ENCODE measurements at places on chromosomes 11 and 22.

- DNase-seq: no peak
Observed at GRCh38 chr22:24455751-24456426, 28.5 kb downstream of the ADORA2A start.

DNA sequence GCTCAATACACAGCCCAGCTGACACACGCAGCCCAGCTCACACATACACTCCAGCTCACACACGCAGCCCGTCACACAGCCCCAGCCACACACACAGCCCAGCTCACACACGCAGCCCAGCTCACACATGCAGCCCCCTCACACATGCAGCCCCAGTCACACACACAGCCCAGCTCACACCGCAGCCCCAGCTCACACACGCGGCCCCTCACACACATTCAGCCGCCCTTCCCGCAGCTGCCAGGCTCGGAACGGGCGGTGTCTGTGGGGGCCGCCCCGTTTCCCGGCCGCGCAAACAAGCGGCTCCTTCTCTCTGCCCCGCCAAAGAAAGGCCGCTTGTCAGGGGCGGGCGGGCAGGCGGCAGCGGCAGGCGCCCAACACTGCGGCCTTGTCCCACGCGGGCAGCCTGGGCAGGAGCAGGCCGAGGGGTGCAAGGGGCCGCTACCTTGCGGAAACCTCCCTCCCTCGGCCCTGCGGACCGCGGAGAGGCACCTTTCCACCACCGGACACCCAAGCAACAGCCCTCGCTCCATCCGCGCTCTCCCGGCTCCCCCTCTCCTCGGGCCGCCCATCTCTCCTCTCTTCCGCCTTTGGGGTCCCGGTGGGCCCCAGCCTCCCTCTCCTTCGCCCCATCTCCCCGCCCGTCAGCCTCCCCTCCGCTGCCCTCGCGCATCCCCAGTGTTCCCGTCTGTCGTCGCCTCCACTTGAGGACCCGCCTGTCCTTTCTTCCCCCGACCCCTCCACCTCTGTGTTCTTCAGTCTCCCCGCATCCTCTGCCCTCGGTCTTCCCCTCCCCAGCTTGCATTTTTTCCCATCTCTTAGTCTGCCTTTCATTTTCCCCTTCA lies 2.2 kb downstream of the PHLDB1 start:
- DNase-seq: peak; percentile 37

GRCh38 chr22:35940166-35940565 lies 88.5 kb downstream of the RBFOX2 start:
- DNase-seq: no peak

GRCh38 chr11:12319461-12319951 lies 57.9 kb upstream of the PARVA start:
- DNase-seq: no peak

- no peak for DNase-seq
Observed at GRCh38 chr11:114125531-114125930, 66.0 kb downstream of the ZBTB16 start.

DNA sequence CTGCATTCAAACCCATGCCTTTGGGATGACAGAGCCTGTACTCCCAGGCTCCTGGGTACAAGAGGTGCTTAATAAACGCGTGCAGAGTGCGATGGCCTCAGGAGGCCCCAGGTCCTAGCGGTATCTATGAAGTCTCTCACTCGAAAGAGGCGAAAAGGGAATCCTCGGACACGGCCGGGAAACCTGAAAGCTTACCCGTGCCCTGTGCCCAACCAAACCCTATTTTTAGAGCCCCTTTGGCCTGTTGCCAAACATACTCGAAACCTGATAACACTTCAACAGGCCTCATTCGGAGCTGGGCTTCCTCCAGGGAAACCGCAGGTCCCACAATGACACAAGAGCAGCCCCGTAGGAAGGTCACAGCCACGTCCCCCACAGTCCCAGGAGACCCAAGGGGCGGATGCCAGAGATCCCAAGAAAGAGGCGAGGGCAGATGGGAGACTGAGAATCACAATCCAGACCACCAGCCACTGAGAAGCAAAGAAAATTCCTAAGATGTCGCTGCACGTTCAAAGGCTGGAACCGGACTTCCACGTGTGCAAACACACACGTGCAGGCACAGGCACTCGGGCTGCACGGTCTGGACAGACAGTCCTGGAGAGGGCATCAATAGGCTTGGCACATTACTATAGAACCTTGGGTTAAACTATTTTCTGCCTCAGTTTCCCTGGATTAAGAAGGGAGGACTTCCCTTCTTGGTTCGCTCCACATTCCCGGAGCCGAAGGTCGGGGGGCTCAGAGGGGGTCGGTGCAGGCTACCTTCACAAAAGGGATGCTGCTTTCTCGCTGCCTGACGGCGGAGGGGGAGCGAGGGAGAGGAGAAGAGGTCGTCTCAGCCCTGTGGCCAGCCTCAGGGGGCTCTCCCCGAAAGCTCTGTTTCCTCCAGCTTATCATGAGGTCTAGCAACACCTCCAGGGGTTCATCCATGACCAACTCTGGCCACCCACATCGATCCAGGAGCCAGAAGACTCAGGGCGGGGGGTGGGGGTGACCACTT lies 8.2 kb downstream of the PDGFB start:
- DNase-seq: peak; percentile 87

DNA sequence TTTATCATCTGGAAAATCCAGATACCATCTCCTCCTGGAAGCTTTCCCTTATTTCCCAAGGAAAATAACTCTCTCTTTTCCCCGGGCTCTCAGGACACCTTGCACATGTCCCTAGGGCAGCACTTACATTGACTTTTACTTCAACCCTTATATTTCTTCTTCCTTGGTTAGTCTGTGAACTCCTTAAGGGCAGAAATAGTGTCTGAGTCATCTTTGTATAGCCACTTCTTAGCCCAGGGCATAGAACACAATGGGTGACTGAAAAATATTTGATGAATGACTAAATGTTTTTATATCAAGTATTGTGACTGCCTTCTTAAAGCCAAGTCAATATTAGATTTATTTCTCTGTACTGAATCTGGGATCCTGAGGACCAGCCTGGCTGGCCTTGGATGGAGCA lies 45.4 kb upstream of the MYOD1 start:
- no peak for DNase-seq

DNA sequence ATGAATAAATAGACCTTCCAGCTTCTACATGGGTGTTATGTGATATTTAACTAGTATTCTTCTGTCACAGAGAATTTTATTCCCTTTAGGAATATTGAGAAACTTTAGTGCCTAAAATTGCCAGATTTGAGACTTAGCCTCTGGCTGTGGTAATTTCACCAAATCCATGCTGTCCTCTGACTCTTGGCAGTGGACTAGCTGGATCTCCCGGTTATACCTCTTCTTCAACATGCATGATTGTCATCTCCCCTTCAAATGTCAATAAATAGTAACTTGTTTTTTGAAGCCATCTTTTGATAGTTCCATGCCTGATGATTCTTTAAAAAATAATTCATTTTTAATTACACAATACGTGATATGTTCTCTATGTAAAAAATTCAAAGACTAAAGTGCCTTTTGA lies 8.4 kb downstream of the AQP11 start:
- no peak for DNase-seq

GRCh38 chr11:114321621-114322257 lies 25.5 kb downstream of the NNMT start:
- peak; percentile 64 for DNase-seq

DNA sequence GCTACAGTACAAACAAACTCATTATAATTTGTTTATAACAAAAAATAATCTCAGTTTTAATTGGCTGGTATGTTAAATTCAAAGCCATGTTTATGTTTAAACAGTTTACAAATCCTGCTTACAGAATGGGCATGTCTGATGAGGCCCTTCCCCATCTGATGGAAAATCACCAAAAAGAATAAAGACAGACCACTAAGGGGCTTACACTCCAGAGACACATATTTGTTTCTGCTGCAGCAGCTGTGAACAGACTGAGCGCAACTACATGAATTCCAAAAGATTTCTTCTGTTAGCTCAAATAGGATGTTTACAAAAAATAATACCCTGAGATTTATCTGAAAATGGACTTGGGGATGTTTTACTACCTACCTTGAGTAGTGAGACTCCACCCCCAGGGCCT lies 174.7 kb upstream of the PITPNB start:
- DNase-seq: no peak

GRCh38 chr11:627308-627576 lies 261 bp upstream of the SCT start:
- DNase-seq: no peak

- DNase-seq: no peak
Observed at GRCh38 chr22:20191000-20191515, 40.2 kb upstream of the CCDC188 start.

DNA sequence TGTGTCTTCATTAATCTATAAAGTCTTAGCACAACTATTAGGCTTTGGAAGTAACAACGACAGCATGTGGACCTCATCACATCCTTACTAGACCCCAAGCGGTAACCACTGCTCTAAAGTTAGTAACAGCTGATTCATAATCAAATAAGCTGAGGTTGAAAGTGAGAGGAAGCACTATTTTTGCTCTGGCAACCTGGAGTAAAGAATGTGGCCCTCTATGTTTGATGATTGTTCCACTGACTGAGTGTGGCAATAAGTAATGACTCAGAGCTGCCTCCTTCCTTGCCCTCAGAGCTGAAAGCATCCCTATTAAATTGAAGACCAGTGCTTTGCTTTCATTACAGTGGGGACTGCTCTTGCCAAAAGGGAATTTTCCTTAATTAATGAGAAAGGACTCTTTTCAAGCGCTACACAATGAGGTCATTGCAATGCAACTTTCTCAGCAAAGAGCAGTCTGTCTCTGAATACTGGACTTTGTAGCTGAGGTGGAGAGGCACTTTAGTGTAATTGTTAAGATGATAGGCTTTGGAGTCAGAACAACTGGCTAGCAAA lies 906.1 kb upstream of the RAG2 start:
- DNase-seq: no peak

GRCh38 chr11:115652496-115652895 lies 148.3 kb upstream of the CADM1 start:
- no peak for DNase-seq

DNA sequence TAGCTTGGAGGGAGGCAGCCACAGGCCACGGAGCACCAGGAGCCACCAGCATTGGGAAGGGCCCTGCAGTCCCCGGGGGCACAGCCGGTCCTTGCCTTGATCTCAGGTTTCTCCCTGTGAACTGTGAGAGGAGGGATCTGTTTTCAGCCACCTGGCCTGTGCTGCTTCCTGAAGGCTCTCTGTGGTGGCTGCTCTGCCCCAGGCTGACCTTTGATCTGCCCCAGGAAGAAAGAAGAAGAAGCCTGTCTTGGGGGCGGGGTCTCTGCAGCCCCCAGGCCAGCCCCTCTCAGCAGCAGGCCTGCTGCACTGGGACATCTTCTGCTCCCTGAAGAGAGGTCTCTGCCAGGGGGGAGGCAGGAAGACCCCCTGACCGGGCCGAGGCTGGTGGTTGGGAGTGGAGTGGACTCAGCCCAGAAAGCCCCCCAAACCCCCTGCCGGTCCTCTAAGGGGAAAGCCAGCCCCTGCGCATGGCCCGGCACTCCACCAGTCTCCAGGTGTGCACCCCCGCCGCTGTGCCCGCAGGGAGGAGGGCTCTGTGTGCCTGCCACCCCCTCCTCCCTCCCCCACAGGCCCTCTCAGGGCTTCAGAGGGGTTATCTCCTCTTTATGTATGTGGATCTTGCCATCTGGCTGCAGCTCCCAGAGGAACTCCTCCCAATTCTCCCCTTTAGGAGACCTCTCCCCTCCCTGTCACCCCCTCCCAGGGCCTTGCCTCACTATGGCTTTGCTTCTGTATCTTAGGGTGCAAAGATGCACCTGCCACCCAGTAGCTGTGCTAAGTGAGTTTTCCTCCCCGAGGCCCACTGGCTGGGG lies 675.3 kb downstream of the BRD1 start:
- no peak for DNase-seq

DNA sequence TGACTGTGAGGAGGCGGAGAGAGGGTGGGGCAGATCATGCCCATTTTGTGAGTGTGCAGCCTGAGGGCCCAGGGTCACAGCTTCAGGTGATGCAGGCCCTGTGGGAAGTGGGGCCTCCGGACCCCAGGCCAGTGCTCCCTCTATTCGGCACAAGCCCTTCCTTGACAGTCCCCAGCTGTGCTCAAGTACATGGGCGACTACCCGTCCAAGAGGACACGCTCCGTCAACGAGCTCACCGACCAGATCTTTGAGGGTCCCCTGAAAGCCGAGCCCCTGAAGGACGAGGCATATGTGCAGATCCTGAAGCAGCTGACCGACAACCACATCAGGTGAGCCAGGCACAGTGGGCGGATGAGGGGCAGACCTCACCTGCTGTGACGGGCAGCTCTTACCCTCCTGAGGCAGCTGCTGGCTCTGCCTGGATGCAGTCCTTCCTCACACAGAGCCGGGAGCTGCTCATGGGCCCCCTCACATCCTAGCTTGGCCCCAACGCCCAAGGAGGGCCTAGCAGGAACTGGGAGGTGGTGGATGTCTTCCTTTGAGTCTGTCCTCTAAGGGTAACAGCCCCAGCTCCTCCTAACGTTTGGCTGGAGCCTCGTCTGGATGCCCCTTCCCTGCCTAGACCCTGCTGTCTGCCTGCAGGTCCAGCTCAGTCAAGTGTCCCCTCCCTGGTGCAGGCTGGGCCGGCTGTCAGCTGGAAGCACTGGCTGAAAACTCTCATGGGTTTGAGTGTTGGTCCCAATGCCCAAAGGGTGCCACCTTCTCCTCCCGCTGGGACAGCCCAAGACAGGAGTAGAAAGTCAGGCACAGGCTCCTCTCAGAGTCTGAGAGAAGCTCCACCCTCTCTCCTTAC lies 76.1 kb downstream of the MYO7A start:
- DNase-seq: no peak

DNA sequence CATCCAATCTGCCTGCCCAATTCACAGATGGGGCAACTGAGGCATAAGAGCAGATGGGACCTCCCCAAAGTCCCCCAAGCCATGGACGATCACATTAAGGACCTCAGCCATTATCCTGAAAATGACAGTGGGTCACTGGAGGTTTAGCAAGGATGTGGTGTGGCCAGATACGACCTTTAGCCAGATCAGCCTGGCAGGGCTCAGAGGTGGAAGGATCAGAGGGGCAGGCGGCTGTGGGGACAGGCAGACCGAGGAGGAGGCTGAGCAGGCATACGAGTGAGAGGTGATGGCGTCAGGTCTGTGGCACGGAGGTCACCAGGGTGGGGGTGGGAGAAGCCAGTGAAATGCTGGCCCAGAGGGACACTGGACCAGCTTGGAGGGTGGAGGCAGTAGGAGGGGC lies 14.1 kb upstream of the TMPRSS6 start:
- no peak for DNase-seq

DNA sequence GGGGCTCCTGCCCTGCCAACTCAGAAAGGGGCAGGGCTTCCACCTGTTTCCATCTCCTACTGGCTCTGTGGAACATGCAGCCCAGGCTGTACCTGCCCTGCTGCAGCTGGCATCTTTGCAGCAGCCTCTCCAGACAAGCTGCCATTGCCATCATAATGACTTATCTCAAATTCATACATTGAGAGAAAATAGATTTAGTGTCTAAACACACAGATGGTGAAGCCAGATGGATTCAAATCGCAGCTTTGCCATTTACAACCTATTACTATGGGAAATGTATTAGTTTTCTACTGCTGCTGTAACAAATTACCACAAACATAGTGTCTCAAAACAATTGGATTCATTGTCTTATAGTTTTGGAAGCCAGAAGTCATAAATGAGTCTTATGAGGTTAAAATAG lies 260.0 kb downstream of the KCNA4 start:
- no peak for DNase-seq

- DNase-seq: no peak
Observed at GRCh38 chr22:40175611-40176244, 2.0 kb upstream of the TNRC6B start.
